Ovary (tissue), 10 donors: ENCODE measurements at places on chromosomes 3 and 15. TPM values are rescaled to one million over a fixed set of nuclear protein-coding genes. Genes with fewer than 3 reads are reported as not detected.

PRICKLE2 gene
- 27.2 TPM for total RNA-seq

MKRN2 gene
- total RNA-seq = 42.3 TPM

- no peaks in the 10 kb centered on the region for H3K27me3 ChIP-seq
- H3K36me3 ChIP-seq = no peaks in the 10 kb centered on the region
- no peak overlapping the region for H3K27ac ChIP-seq
Observed at GRCh38 chr15:74893627-74894026, 3.8 kb downstream of the MPI start.

EBLN2 gene
- 16.4 TPM for total RNA-seq

GRCh38 chr15:57082054-57082728 is 163.7 kb downstream of the TCF12 start:
- H3K4me1 ChIP-seq = peaks cover 5% of the 10 kb centered on the region
- no peaks in the 10 kb centered on the region for H3K36me3 ChIP-seq
- no peak overlapping the region for H3K4me3 ChIP-seq
- no peak overlapping the region for H3K27ac ChIP-seq
- H3K27me3 ChIP-seq = no peaks in the 10 kb centered on the region

- no peaks in the 10 kb centered on the region for H3K27me3 ChIP-seq
- no peak overlapping the region for H3K27ac ChIP-seq
Observed at GRCh38 chr15:66103293-66103590, 150.3 kb downstream of the MEGF11 start.

DNA sequence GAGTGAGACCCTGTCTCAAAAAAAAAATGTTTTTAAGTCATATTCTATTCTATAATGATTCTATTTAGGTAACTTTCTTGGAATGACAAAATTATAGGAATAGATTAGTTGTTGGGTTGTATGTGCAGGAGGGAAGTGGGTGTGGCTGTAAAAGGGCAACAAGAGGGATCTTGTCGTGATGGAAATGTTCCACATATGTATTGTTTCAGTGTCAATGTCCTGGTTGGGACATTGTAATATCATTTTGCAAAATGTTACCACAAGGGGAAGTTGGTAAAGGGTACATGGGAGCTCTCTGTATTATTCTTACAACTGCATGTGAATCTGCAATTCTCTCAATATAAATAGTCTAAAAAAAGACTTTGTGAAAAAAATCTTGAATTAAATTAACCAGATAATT is 14.3 kb upstream of the ABHD5 start:
- H3K4me3 ChIP-seq = no peak overlapping the region
- no peak overlapping the region for H3K27ac ChIP-seq
- DNase-seq = no peak

PPP2R3A gene
- 17.7 TPM for total RNA-seq

GRCh38 chr15:94600505-94600904 is 369.1 kb downstream of the MCTP2 start:
- H3K4me3 ChIP-seq = no peak overlapping the region
- H3K4me1 ChIP-seq = peaks cover 8% of the 10 kb centered on the region
- H3K36me3 ChIP-seq = no peaks in the 10 kb centered on the region
- DNase-seq = no peak
- H3K27ac ChIP-seq = no peak overlapping the region

SPPL2A gene
- 97.2 TPM for total RNA-seq

DNA sequence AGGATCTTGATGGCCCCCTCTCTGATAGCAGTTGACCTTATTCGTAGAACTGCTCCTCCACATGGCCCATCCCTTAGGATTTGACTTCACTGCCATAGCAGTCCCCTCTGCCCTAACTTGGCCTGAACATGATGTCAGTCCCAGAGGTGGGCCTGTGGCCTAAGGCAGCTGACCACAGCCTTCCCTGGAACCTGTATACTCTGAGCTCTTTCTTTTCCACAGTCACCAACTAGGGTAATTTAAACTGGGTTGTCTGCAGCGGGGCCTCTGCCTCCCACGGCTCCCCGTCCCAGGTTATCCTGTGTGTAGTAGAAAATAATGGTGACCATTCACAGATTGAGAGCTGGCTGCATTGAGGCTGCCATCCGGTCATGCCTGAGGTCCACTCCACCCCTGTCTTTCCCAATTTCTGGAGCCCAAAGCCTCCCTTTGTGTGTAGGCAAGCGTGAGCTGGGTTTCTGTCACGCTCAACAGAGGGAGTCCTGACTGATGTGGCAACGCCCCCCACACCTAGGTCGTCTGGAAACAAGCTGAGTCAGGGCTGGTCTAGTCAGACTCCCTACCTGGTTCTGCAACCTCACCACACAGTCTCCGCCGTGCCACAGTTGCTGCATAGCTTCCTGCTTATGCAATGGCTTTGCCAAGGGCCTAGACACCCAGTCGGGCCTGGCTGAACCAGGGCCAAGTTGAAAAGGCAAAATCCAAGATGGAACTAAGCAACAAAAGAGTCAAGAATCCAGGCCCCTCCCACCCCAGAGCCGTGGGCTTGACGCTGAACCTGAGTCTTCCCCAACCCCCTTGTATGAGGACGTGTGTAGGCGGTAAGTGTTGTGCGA is 284.5 kb downstream of the XXYLT1 start:
- no peaks in the 10 kb centered on the region for H3K27me3 ChIP-seq
- no peak overlapping the region for H3K27ac ChIP-seq
- peaks cover 3% of the 10 kb centered on the region for H3K4me1 ChIP-seq
- no peak overlapping the region for H3K4me3 ChIP-seq
- no peak for DNase-seq
- H3K36me3 ChIP-seq = no peaks in the 10 kb centered on the region

- no peaks in the 10 kb centered on the region for H3K27me3 ChIP-seq
- H3K4me3 ChIP-seq = no peak overlapping the region
- H3K36me3 ChIP-seq = no peaks in the 10 kb centered on the region
- H3K27ac ChIP-seq = no peak overlapping the region
- no peaks in the 10 kb centered on the region for H3K4me1 ChIP-seq
- DNase-seq = no peak
Observed at GRCh38 chr3:134928392-134928791, 133.3 kb downstream of the EPHB1 start.

GRCh38 chr15:76200083-76200465 is 111.2 kb downstream of the ETFA start:
- H3K36me3 ChIP-seq = no peaks in the 10 kb centered on the region
- no peaks in the 10 kb centered on the region for H3K27me3 ChIP-seq
- no peak overlapping the region for H3K4me3 ChIP-seq
- DNase-seq = no peak
- no peak overlapping the region for H3K27ac ChIP-seq

NEIL1 gene
- total RNA-seq = 66.1 TPM

AADAC gene
- not detected for total RNA-seq
